ENCODE measurements at places on chromosomes 12 and 14.

DNA sequence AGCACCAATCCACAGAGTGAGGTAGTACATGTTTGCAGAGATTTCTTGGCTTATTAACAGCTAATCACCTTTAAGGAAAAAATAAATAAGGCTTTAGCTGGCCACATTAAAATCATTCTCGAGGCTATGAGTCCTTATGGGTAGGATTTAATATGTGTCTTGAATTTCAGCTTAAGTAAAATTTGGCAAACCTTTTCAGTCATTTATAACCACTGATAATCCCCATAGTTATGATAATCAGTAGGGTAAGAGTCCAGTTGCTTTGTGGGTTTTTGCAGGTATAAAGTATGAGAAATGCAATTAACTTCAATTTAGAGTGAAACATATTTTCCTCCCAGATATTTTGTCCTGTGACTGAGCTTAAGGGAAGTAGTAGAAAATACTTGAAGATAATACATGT lies 1458.9 kb upstream of the FLRT2 start:
- DNase-seq, result no peak

- peak; percentile 39 for DNase-seq
Observed at GRCh38 chr12:108381787-108382436, 42.8 kb upstream of the CMKLR1 start.

DNA sequence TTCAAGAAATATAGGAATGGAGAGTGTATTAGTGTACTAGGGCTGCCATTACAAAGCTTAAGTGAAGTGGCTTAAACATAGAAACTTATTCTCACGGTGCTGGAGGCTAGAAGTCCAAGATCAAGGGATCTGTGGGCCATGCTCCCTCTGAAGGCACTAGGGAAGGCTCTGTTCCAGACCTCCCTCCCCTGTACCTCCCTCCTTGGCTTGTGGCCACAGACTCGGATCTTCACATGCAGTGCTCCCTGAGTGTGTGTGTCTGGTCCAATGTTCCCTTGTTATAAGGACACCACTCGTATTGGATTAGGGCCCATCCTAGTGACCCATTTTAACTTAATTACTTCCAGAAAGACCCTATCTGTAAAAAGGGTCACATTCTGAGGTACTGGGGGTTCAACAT lies 225.6 kb downstream of the VRK1 start:
- DNase-seq, result no peak

DNA sequence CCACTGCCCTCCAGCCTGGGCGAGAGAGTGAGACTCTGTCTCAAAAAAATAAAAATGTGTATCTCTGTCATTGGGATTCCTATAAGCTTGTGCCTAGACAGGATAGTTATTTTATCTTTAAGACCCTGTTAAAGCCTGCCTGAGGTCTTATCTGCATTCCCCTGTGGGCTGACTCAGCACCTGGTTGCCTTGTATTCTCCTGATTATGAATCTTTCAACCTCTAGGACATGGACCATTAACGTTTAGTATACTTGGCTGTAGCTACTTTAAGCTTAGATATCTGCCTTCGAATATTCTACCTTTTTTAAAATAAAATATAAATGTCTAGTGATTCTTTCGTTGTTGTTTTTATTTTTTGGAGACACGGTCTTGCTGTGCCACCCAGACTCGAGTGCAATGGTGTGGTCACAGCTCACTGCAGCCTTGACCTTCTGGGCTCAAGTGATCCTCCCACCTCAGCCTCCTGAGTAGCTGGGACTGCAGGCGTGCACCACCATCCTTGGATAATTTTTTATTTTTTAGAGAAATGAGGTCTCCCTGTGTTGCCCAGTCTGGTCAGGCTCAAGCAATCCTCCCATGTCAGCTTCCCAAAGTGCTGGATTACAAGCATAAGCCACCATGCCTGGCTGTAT lies 41.3 kb downstream of the RESF1 start:
- no peak for DNase-seq

DNA sequence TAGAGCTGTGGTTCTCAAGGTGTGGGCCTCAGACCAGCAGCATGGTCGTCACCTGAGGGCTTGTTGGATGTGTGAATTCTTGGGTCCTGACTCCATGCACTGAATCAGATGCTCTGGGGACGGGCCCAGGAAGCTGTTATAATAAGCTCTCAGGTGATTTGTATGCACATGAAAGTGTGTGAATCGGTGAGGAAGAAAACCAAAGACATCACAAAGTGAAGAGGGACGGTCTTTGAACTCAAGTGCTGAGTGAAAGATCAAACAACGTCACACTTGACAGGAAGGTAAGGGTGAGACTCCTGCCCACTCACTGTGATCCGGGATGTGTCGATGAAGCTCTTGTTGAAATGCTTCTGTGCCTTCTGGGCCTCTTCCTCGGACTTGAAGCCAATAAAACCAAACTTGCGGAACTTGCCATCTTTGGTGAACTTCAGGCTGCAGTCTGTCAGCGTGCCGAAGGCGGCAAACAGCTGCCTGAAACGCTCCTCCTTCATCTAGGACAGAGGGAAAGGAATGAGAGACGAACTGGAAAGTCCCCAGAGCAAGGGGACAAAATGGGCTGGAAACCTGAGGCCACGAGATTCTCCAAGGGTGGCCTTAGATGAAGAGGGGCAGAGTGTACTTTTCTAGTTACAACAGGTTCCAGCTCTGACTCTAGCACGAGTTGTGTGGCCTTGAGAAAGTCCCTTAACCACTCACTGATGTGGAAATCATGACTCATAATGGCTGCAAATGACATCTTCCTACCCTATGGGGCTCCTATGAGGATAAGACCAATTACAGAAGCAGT lies 4.0 kb downstream of the RBM19 start:
- DNase-seq, result no peak

DNA sequence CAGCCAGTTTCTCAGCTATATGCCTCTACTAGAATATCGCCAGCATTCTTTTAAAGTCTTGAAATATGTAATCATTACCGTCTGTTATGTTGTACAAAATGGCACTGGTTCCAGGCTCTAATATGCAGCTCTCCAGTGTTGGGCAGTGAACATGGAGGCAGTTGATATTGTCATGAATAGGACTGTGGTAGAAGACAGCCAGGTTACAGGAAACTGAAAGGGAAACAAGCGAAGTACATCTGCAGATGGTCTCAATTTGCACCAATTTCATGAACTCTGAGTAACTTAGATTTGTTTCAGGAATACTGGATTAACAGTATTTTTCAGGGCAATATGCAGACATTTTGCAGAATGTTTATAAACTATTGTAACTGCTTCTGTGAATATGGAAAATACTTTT lies 13.4 kb upstream of the KLHL42 start:
- no peak for DNase-seq

- peak; percentile 85 for DNase-seq
Observed at GRCh38 chr12:71710276-71711125, 24.6 kb downstream of the TMEM19 start.

- no peak for DNase-seq
Observed at GRCh38 chr14:102150083-102150482, 10.4 kb downstream of the WDR20 start.

DNA sequence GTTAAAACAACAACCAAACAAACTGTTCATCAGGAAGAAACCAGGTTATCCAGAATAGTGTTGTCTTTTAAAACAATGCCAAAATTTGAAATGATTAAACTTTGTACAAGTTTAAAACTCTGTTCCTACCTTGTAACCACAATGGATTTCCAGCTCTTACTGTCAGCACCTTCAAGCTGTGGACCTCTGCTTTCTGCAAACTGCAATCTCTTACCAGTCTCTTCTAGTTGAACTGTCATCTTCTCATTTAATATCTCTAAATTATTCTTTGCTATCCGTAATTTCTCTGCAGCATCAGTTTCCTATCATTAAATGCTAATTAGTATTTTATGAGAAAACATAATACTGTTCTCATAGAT lies 29.5 kb upstream of the C12orf50 start:
- DNase-seq, result no peak

- no peak for DNase-seq
Observed at GRCh38 chr14:55893705-55894104, 224.5 kb upstream of the PELI2 start.

GRCh38 chr12:131765961-131766360 lies 55.1 kb downstream of the SFSWAP start:
- no peak for DNase-seq

- DNase-seq, result peak; percentile 83
Observed at GRCh38 chr12:5807090-5807414, 138.0 kb downstream of the ANO2 start.

- DNase-seq, result no peak
Observed at GRCh38 chr12:123971770-123972456, 718 bp downstream of the CCDC92 start.

GRCh38 chr12:51692016-51692415 lies 101.0 kb downstream of the SCN8A start:
- DNase-seq, result no peak

GRCh38 chr12:89370850-89371249 lies 18.5 kb upstream of the DUSP6 start:
- DNase-seq, result peak; percentile 67

GRCh38 chr14:102949062-102949800 lies 26.8 kb downstream of the AMN start:
- DNase-seq, result peak; percentile 67

GRCh38 chr14:89851106-89851505 lies 103.4 kb downstream of the EFCAB11 start:
- no peak for DNase-seq

DNA sequence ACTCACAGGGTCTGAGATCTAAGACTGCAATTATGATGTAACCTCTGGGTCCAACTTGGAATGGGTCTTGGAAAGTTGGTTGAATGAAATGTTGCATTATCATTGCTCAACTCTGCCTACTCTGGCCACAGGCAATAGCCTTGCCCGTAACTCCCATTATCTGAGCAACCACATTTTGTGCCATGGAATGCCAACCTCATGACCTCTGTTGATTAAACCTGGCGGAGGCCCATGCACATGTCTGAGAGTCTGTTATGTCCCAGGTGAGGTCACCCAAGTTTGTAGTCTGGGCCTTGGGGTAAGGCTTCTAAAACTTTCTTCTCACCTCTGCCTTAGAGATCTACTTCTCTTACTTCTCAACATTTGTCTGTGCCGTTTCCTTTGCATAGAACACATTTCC lies 140.9 kb downstream of the TBX5 start:
- DNase-seq, result no peak

DNA sequence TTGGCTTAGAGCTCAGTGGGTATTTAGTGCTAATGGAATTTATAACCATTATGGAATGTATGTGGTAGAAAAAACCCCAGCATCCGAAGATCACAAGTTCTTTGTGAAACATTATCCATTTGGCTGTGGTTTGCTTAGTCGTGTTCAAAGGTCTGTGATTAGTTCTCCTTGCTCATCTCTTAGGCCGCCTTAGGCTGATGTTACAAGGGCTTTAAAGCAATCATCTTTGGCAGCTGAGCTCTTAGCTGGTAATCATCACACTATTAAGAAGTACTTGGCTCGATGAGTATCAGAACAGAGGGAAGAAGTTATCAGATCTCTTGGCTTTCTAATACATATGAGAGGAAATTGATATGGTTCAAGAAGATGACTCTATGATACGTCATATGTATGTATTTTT lies 124.1 kb upstream of the E2F7 start:
- DNase-seq, result peak; percentile 90

- DNase-seq, result no peak
Observed at GRCh38 chr12:104994336-104994735, 8.2 kb downstream of the NOPCHAP1 start.

- DNase-seq, result no peak
Observed at GRCh38 chr12:32435921-32436705, 36.8 kb downstream of the FGD4 start.

DNA sequence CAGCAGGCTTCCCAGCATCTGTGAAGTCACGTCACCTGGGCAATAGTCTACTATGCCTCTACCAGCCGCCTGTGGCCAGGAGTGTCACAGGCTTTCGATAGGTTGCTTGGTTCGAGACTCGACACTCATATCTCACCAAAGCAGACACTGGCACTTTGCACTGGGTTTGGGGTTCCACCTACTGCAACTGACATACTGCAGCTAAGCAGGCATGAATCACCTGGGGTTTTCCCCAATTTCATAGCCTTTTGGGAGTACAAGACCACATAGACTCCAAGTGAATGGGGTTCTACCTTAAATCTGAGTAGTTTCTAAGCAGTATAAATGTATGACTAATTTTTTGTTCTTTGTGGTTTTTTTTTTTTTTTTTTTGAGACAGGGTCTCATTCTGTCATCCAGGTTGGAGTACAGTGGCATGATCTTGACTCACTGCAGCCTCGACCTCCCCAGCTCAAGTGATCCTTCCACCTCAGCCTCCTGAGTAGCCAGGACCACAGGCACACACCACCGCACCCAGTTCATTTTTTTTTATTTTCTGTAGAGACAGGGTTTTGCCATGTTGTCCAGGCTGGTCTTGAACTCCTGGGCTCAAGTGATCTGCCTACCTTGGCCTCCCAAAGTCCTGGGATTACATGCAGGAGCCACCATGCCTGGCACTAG lies 32.1 kb downstream of the DMAC2L start:
- DNase-seq, result no peak

DNA sequence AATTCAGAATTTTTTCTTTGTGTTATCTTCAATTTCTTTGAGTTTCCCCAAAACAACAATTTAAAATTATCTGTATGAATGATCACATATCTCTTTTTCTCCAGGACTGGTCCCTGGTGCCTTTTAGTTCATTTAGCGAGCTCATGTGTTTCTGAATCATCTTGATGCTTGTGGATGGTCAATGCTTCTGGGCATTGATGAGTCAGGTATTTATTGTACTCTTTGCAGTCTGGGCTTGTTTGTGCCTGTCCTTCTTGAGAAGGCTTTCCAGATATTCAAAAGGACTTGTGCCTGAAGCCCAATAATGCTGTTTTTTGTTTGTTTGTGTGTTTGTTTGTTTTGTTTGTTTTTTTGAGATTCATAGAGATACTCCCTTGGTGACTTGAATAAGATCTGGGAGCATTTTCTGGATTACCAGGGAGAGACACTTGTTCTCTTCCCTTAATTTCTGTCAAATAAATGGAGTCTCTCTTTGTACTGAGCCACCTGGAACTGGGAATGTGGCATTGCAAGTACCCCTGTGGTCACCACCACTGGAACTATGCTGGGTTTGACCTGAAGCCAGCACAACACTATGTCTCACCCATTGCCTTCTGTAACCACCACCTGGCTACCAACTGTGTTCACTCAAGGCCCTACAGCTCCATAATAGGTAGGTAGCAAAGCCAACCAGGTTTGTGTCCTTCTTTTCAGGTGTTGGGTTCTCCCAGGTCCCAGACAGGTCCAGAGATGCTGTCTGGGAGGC lies 56.3 kb downstream of the SLC6A15 start:
- DNase-seq, result no peak

GRCh38 chr12:29980304-29980703 lies 196.6 kb upstream of the TMTC1 start:
- DNase-seq, result no peak

GRCh38 chr12:59570145-59570544 lies 25.7 kb upstream of the SLC16A7 start:
- DNase-seq, result no peak

DNA sequence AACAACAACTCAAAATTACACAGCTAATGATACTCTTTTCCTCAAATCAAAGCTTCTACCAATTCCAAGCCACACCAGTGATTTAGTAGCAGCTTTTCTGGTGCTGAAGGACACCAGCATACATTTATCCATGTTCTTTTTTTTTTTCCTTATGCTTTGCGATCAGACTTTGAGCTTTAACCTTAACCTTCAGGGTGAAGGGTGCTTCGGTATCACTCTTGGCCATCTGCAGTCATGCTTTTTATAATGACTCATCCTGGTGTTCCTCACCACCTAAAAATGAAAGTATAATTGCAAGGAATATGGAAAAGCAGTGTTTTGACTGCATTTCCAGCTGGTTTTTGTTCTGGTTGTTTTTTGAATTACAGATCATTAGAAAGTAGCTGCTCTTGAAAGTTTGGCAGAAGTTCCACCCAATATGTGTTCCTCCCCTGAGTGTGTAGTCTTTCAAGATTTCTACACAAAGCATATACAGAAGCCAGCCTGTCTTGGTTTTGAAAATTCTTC lies 1.3 kb upstream of the SLC41A2 start:
- DNase-seq, result peak; percentile 49

GRCh38 chr14:93716002-93716745 lies 72.1 kb downstream of the PRIMA1 start:
- DNase-seq, result no peak
